ENCODE measurements at places on chromosomes 1 and 21. TPM values are rescaled to one million over a fixed set of nuclear protein-coding genes. Genes with fewer than 3 reads are reported as not detected.

LAD1 gene
- total RNA-seq, result not detected

CBR3 gene
- 17.3 TPM for total RNA-seq

LMX1A gene
- not detected for total RNA-seq

BGLAP gene
- total RNA-seq, result not detected

LRRIQ3 gene
- not detected for total RNA-seq

SLC44A3 gene
- 1.6 TPM for total RNA-seq

SLC25A34 gene
- 0.13 TPM for total RNA-seq

GRCh38 chr1:78250201-78250600, 204.4 kb downstream of the GIPC2 start:
- peaks cover 17% of the 10 kb centered on the region for H3K4me1 ChIP-seq
- no peaks in the 10 kb centered on the region for H3K27me3 ChIP-seq

DNA sequence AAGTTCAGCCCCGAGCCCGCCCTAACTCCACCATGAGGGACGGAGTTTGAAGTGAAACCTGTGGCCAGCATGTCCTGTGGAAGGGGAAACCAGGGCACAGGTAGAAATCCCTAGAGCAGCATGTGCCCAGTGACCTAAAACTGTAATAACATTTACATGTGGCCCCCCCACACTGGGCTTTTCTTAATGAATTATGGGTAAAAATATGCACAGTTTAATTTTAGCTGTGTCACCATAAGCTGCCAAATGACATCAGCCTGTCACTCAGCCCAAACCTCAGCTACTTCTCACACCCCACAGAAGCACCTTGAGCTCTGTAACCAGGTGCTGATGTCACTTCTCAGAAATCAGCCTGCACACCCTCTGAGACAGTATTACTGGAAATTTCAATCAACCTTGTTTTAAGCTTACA, 50.0 kb upstream of the SLC19A1 start:
- no peak overlapping the region for H3K27ac ChIP-seq
- peaks cover 28% of the 10 kb centered on the region for H3K27me3 ChIP-seq
- H3K4me3 ChIP-seq, result no peak overlapping the region
- no peaks in the 10 kb centered on the region for H3K4me1 ChIP-seq
- no peaks in the 10 kb centered on the region for H3K36me3 ChIP-seq

GRCh38 chr1:91707890-91708218, 178.1 kb downstream of the TGFBR3 start:
- no peaks in the 10 kb centered on the region for H3K27me3 ChIP-seq
- H3K27ac ChIP-seq, result no peak overlapping the region
- no peak overlapping the region for H3K4me3 ChIP-seq

DNA sequence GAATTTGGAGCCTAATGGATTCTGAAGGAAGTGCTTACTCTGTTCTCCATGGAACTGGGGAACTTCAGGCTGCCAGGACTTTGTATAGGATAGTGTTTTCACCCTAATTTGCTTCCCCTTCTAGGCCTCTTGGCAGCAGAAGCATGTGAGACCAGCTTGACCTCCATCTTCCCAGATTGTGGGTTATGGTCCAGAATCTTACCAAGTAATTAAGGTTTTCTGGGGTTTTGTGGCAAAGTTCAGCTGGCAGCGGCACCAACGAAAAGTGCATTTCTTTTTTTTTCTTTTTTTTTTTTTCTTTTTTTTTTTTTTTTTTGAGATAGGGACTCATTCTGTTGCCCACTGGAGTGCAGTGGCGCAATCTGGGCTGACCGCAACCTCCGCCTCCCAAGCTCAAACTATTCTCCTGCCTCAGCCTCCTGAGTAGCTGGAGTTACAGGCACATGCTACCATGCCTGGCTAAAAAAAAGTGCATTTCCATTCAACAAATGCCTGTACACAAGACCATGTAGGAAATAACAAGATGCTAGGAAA, 3.4 kb upstream of the BMP8A start:
- no peak for DNase-seq
- no peak overlapping the region for H3K4me3 ChIP-seq
- H3K4me1 ChIP-seq, result no peaks in the 10 kb centered on the region
- H3K36me3 ChIP-seq, result peaks cover 45% of the 10 kb centered on the region

DNA sequence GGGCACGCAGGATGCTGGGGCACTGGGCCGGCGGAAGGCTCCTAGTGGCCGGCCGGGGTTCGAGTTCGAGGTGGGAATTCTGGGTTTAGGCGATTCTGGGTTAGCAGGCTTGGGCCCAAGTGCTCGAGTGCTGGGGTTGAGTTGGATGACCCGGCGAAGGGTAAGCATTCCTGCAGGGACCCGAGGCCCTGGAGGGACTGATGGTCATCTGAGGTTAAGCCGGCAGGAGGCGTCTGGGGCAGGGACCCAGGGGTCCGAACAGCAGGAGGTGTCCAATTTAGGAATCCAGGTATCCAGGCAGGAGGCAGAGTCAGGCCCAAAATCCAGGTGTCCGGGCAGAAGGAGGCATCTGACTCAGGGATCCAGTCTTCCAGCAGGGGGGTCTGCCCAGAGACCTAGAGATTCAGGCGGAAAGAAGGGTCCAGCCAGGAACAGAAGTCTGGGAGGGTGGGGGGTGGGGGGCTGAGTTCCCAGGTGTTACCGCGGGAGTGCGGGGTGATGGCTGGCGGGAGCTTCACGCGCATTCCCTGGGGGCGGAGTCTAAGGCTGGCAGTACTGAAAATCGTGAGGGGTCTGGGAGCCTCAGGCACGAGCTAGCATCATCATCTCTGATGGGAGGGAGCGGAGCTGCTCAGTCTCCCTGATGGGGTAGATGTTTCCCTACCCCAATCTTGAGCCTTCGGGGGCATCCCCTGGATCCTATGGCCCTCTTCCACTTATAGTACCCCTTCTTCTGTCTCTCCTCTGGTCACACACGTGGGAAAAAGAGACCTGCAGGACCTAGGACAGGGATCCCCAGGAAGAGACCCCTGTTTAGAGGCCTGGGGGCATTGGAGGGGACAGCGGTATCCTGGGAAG, 585 bp downstream of the GPR3 start:
- peaks cover 12% of the 10 kb centered on the region for H3K4me1 ChIP-seq
- H3K27ac ChIP-seq, result no peak overlapping the region
- no peaks in the 10 kb centered on the region for H3K27me3 ChIP-seq
- no peaks in the 10 kb centered on the region for H3K36me3 ChIP-seq
- DNase-seq, result no peak

GRCh38 chr1:247407180-247407616, 8.8 kb upstream of the NLRP3 start:
- no peaks in the 10 kb centered on the region for H3K27me3 ChIP-seq
- no peaks in the 10 kb centered on the region for H3K4me1 ChIP-seq
- no peaks in the 10 kb centered on the region for H3K36me3 ChIP-seq
- H3K27ac ChIP-seq, result no peak overlapping the region
- peak; percentile 25 for DNase-seq
- H3K4me3 ChIP-seq, result no peak overlapping the region

DNA sequence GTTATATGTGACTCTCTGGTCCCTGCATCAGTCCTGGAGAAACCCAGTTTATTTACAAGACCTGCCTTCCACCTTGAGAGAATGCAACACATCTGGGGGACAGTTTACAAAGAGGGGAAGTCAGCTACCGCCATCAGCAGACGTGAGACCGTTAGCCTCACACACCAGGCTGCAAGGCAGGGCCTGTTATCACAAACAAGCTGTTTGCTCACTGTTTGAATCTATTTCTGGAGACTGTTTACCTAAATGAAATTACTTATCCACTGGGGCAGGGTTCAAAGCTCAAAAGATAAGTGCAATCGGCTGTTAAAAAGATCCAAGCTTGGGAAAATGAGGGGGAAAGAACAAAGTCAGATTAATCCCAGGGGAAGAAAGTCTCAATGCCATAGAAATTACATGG, 134.4 kb downstream of the ZNF281 start:
- H3K36me3 ChIP-seq, result no peaks in the 10 kb centered on the region
- H3K27ac ChIP-seq, result no peak overlapping the region
- DNase-seq, result no peak
- no peaks in the 10 kb centered on the region for H3K4me1 ChIP-seq
- H3K27me3 ChIP-seq, result no peaks in the 10 kb centered on the region
- no peak overlapping the region for H3K4me3 ChIP-seq

DNA sequence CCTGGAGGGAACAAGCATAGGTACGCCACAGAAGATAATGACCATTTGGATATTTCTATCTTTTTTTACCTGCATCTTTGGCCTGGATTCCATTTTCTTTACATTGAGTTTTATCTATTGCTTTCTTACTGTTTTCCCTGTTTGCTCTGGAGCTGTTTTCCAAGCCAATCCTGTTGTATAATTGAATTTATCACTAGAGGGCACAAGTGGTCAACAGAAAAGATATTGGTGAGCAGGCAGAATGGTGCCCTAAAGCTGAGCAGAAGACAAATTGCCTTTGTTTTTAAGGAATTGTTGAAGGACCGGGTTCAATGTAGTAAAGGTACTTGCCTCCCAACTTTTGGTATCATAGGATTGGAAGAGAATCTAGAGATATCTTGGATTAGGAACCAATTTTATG, 152.8 kb downstream of the PPP1R12B start:
- H3K4me3 ChIP-seq, result no peak overlapping the region
- no peaks in the 10 kb centered on the region for H3K27me3 ChIP-seq
- H3K27ac ChIP-seq, result no peak overlapping the region
- peaks cover 21% of the 10 kb centered on the region for H3K4me1 ChIP-seq
- H3K36me3 ChIP-seq, result no peaks in the 10 kb centered on the region

DNA sequence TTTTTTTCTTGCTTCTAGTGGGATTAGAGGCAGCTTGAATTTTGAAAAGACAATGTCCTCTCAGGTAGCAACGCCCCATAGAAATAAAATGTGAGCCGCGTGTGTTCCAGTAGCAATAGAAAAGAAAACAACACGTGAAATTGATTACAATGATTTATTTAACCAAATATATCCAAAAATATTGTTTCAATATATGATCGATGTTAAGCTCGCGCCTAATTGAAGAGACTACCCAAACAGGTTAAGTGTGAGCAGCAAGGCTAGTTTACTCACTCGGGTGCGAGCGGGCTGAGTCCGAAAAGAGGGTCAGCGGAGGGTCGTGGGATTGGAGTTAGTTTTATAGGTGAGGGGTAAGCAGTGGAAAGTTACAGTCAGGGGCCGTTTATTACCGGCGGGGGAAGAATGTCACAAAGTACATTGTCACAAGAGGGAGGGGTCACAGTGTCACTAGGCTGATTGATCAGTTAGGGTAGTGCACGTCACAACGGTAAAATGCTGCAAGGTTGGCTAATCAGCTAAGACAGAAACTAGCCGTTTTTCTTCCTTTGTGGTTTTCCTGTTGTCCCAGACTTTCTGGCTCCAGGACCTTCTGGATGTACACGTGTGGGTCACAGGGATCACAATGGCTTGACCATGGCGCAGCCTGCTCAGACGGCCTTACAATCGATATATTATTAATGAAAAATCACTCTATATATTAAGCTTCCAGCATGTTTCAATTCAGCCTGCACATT, 697 bp upstream of the ZNF670 start:
- no peaks in the 10 kb centered on the region for H3K36me3 ChIP-seq
- no peak overlapping the region for H3K27ac ChIP-seq
- peaks cover 10% of the 10 kb centered on the region for H3K4me1 ChIP-seq
- no peaks in the 10 kb centered on the region for H3K27me3 ChIP-seq

- H3K27ac ChIP-seq, result peak overlapping the region; percentile 50
- H3K4me3 ChIP-seq, result peak overlapping the region; percentile 63
- no peaks in the 10 kb centered on the region for H3K36me3 ChIP-seq
- DNase-seq, result peak; percentile 81
- peaks cover 24% of the 10 kb centered on the region for H3K4me1 ChIP-seq
- H3K27me3 ChIP-seq, result no peaks in the 10 kb centered on the region
Measured at GRCh38 chr1:55640708-55641473, 425.7 kb upstream of the USP24 start.

GRCh38 chr1:204684571-204685235, 835 bp downstream of the LRRN2 start:
- no peaks in the 10 kb centered on the region for H3K36me3 ChIP-seq
- H3K27me3 ChIP-seq, result peaks cover 79% of the 10 kb centered on the region
- H3K4me1 ChIP-seq, result no peaks in the 10 kb centered on the region
- no peak overlapping the region for H3K27ac ChIP-seq
- DNase-seq, result no peak

DNA sequence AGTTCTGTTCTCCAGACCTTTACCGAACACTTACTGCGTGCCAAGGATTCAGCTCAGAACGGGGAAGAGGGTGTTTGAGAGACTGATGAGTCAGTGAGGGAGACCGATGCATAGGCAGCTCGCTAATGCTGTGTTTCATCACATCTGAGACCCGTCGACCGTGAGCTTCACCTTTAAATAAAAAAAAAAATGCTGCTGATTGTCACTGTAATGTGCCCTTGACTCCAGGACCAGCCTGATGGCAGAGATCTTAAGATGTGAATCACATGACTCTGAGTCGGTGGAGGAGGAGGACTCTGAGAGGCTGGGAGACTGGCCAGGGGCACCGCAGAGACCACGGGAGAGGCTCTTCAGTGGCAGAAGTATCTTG, 28.8 kb downstream of the SPSB1 start:
- H3K4me1 ChIP-seq, result peaks cover 43% of the 10 kb centered on the region
- H3K4me3 ChIP-seq, result peak overlapping the region; percentile 29
- H3K36me3 ChIP-seq, result no peaks in the 10 kb centered on the region
- peak overlapping the region; percentile 65 for H3K27ac ChIP-seq
- peak; percentile 93 for DNase-seq

GRCh38 chr1:67723620-67724019, 38.6 kb downstream of the GADD45A start:
- H3K36me3 ChIP-seq, result no peaks in the 10 kb centered on the region
- no peaks in the 10 kb centered on the region for H3K27me3 ChIP-seq
- peak; percentile 91 for DNase-seq
- peaks cover 58% of the 10 kb centered on the region for H3K4me1 ChIP-seq

DNA sequence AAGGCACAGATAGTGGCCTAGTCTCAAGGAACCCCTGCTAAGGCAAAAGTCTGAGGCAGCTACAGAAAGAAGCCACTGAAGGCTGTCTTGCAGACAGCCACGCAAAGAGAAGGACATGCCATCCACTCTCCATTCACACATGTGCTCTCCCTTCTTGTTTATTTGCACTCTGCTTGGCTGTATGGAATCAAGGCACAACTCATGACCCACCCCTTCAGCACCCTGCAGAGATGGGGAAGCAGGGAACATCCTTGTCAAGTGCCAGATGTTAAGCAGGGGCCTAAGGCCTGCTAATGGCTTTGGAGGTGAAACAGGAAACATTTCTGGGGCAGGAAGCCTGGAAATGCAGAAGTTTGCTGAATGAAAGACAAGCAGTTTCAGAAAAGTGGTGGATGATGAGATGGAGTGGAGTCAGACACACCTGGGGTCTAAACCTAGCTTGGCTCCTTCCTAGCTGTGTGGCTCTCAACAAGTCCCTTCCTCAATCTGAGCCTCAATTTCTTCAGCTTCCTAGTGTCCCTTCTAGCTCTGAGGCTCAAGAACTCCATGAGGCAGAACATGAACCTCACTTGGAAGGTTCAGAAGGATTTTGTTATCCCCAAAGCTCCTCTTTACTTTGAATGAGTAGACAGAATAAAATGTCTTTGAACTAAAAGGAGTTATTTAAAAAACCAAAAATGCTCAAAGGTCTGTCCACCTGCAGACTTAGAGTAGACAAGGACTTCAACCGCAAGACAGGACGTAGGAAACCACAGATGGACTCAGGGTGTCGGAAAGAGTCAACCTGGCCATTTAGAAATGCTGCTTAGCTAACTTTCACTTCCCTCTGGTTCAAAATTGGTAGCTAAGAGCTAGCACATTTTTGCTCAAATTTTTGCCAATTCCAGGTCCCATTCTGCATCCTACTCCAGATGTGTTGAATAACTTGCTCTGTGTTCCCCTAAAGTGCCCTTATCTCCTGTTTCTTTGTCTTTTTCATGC, 283.1 kb downstream of the PLPP3 start:
- H3K4me1 ChIP-seq, result 0 out of 2 replicates have a peak, but pooled peaks cover 1% of the 10 kb centered on the region
- H3K36me3 ChIP-seq, result no peaks in the 10 kb centered on the region
- no peak overlapping the region for H3K4me3 ChIP-seq

- H3K36me3 ChIP-seq, result no peaks in the 10 kb centered on the region
- DNase-seq, result no peak
Measured at GRCh38 chr1:20278692-20279130, 12.0 kb upstream of the VWA5B1 start.

- no peak overlapping the region for H3K4me3 ChIP-seq
- DNase-seq, result peak; percentile 73
- peaks cover 28% of the 10 kb centered on the region for H3K4me1 ChIP-seq
- H3K36me3 ChIP-seq, result no peaks in the 10 kb centered on the region
- H3K27me3 ChIP-seq, result no peaks in the 10 kb centered on the region
Measured at GRCh38 chr1:78081980-78082860, 36.5 kb downstream of the GIPC2 start.
